ENCODE measurements at places on chromosomes 1 and 21.

DNA sequence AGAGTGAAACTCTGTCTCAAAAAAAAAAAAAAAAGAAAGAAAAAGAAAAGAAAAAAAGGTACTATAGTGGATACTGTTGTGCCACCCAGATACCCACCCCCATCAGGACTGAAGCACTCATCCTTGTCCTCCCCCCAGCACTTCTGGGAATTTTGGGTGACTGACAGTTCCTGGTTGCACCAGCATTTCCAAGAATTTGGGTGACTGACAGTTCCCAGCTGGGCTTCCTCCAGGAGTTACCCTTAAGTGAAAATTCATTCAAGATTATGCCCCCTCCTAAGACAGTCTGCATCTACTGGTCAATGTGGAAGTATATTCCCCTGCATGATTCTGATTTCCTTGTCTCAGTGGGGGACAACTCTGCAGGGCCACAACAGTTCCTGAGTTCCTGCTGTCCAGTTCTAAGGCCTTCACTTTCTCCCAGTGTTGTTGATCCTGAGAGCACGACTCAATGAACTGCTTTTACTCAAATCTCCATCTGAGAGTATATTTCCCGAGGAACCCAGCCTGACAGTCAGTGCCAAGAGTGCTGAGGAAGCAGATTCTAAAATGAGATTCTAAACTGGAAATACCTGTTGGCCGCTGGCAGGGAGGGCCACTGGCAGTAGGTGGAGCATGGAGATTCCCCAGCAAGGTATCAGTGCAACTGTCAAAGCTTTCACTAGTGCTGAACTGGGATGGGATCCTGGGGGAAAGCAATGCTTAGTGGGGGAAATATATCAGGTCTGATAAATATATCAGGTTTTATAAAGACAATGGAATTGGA, 18.5 kb downstream of the RIIAD1 start:
- no peak for DNase-seq

DNA sequence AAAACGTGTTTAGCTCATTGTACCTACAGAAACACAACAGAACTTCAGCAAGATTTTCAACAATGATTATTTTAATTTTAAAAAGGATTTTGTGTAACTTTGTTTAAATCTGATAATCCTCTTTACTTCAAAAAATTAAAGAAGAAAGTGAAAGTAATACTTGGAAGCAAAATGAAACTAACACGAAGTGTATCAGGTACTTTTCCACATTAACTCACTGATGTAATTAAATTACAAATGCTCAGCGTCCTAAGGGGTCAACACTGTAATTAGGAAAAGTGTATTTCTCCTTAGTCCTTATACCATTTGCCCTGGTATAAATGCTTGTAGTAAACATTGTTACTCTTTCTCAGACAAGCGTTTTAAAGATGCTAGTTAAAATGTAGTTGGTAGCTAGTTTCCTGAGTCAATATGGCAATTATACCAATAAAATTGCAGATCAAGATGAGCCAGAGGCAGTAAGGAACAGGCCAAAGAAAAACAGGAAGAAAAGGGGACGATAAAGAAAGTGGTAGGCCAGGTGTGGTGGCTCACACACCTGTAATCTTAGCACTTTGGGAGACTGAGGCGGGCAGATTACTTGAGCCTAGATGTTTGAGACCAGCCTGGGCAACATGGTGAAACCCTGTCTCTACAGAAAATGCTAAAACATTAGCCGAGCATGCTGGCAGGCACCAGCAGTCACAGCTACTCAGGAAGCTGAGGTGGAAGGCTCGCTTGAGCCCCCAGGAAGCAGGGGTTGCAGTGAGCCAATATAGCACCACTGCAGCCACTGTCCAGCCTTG, 553.0 kb downstream of the SMYD3 start:
- DNase-seq, result no peak

GRCh38 chr1:181640956-181641355, 157.6 kb downstream of the CACNA1E start:
- DNase-seq, result no peak

DNA sequence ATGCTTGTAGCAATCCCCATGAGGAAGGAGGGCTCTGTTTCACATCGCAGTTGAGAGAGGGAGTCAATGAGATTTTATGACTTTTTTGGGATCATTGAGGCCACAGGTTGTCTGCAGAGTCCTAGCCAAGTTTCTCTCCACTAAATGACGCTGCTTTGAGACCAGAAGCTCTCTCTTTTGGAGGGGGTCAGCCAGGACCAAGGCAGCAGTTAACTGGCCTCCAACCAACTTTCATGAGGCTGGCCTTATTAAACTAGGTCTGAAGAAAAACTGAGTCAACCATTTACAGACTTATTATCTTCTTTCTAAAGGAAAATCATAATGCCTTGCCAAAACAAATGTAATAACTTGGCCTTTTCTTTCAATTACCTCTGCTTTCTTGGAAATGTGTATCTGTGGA, 8.6 kb downstream of the WLS start:
- DNase-seq, result no peak

DNA sequence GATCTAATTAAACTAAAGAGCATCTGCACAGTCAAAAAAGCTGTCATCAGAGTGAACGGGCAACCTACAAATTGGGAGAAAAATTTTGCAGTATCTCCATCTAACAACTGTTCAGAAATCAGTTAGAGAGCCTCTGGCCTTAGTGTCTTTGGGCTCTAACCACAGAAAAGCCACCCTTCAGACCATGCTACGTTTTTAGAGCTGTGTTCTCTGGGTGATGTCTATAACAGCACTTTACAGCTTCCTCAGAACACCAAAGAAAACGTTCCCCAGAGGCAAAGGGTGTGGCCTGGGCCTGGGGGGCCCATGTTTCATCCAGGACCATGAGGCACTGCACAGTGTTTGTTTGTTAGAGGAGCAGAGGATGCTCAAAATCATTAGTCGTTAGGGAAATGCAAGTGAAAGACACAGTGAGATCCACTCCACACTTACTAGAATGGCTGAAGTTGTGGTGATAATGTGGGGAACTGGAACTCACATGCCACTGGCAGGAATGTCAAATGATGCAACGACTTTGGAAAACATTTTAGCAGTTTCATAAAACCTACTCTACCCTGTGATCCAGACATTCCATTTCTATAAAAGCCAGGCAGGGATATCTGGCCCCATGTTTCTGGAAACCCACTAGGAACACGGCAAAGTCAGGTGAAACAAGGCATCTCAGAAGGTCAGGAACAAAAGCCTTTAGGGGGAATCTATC, 250.4 kb upstream of the HOOK1 start:
- DNase-seq, result no peak

DNA sequence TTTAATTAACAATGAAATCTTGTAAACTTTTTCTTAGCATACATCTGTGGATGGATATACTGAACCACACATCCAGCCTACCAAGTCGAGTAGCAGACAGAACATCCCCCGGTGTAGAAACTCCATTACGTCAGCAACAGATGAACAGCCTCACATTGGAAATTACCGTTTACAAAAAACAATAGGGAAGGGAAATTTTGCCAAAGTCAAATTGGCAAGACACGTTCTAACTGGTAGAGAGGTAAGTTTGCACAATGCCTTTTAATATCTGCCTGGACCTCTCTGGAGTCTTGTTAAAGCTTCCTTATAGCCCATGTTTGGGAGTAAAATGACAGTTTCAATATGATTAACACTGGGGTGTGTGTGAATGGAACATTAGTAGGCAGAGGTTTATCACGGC, 51.4 kb downstream of the MARK1 start:
- no peak for DNase-seq

GRCh38 chr1:230749635-230750034, 2.4 kb downstream of the CAPN9 start:
- DNase-seq, result no peak

DNA sequence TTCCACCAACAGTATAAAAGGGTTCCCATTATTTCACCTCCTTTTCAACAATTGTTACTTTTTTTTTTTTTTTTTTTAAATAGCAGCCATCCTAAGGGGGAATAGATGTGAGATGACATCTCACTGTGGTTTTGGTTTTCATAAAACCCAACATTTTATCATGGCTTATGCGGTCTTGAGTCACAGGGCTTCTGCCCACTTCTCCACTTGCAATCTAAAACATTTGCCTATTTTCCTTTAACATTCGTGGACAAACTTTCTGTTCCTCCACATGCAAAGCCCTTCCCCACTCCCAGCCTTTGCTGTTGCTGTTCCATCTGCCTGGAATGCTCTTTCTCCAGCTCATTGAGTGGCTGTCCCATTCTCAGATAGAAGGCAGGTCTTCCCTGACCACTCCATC, 239.7 kb upstream of the KCNK2 start:
- DNase-seq, result no peak

- DNase-seq, result no peak
These were observed 92.1 kb upstream of the RGS18 start for GRCh38 chr1:192066202-192066601.

GRCh38 chr1:207990876-207991582, 80.1 kb upstream of the CD34 start:
- DNase-seq, result no peak

GRCh38 chr1:193181985-193182384, 4.4 kb downstream of the B3GALT2 start:
- no peak for DNase-seq

DNA sequence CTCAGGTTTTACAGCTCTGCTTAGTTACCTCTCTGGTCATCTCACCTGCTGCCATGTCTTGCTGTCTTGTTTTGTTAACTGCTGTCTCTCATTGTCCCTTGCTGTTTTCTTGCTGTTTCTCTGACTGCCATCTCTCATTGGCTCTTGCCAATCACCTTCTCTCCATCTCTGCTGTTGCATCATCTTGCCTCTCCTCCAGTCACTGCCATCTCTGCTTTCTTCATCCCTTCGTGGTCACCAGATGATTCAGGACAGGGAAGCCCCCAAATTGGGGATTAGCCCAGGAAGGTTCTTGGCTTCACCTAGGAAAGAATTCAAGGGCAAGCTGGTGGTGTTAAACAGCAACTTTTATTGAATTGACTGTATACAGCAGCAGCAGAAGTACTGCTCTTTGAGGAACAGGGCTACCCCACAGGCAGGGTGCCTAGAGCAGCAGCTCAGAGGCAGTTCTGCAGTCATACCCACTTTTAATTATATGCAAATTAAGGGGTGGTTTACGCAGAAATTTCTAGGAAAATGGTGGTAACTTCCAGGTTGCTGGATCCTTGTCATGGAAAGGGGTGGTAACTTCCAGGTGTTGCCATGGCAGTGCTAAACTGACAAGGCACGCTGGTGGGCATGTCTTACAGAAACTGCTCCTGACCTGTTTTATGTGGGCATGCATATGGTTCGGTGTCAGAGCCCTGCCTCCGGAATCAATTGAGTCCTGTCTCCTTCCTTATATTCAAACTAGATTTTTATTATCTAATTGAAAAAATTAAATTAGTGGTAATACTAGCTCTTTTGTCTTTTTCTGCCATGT, 33.4 kb downstream of the SUCO start:
- no peak for DNase-seq

- no peak for DNase-seq
These were observed 161.8 kb downstream of the CDC42BPA start for GRCh38 chr1:227156520-227156919.

- DNase-seq, result peak; percentile 27
These were observed 1.6 kb downstream of the SOX13 start for GRCh38 chr1:204074274-204075138.

- DNase-seq, result no peak
These were observed 30.5 kb downstream of the KRTAP20-3 start for GRCh38 chr21:30672985-30673650.

GRCh38 chr1:5273280-5274003, 619.0 kb downstream of the AJAP1 start:
- no peak for DNase-seq

DNA sequence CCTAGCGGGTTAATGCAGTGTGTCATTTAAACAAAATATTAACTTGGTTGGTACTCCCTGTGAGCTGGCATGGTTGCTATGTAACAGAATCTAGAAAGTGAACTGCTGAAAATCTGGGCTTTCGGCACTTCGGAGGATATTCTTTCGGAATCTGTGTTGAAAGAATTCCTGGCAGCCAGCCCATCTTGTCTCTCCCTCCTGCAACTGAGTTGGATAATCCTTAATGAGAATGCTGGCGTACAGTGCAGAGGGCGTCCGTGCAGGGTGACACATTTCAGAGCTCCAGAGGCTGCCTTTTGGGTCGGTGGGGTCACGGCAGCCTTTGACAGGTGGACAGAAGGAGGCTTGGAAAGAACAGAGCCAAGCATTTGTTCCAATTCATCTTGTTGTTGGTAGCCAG, 3.7 kb downstream of the KAZN start:
- no peak for DNase-seq

DNA sequence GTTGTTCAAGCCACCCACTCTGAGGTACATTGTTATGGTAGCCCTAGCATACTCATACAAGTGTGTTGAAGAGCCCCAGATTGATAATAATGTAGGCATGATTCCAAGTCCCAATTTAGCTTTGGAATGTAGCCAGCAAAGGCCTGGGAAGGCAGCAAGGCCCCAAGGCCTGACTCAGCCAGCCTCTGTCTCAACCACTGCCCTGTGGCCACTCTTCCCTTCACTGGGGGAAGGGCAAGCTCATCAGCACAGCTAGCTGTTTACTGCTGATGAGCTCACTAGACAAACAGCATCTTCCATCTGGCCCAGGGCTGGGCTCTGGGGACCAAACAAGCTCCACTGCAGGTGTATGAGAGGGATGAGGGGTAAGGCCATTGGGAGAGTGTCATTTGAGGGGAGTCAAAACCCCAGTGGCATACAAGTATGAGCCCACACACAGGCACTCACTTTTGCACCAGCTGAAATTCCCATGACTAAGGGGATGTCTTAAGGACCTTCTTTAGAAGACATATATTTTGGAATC, 2.2 kb upstream of the IRF6 start:
- DNase-seq, result no peak

GRCh38 chr1:107954719-107955415, 10.1 kb downstream of the VAV3 start:
- no peak for DNase-seq

- DNase-seq, result no peak
These were observed 121.8 kb upstream of the RUNX3 start for GRCh38 chr1:25051906-25052305.

DNA sequence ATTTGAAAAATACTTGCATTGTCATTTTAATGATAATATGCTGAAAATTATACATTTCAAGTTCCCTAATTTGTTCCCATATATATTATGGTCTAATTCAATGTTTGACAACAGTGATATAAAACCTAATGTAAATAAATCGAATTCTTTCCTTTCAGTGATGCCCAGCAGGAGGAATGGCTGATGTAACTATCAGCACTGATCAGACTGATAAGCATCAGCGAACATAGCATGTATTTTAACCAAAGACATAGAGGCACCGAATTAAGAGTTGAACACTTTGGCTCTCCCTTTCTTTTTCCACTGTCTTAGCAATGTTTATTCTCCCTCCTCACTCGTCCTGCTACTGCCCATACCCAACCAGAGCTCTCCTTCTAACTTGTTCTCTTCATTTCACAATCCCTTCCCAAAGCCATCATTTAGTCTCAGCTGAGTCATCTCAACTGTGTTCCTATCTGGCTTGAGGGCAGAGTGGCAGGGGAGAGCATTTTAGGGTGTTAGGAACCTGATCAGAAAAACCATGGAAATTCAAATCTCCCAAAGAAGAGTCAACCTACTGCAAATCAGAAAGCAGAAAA, 58.8 kb upstream of the C1orf115 start:
- no peak for DNase-seq

GRCh38 chr1:8858888-8859706, 19.4 kb downstream of the ENO1 start:
- DNase-seq, result no peak

Measured in nucleus accumbens (tissue), 56 donors.